Islet precursor cell (in vitro differentiated cells): ENCODE measurements at places on chromosomes 5 and 9.

- DNase-seq = no peak
Observed at GRCh38 chr9:26870292-26870691, 22.3 kb downstream of the CAAP1 start.

- no peak for DNase-seq
Observed at GRCh38 chr9:79610019-79610631, 38.4 kb downstream of the TLE4 start.

DNA sequence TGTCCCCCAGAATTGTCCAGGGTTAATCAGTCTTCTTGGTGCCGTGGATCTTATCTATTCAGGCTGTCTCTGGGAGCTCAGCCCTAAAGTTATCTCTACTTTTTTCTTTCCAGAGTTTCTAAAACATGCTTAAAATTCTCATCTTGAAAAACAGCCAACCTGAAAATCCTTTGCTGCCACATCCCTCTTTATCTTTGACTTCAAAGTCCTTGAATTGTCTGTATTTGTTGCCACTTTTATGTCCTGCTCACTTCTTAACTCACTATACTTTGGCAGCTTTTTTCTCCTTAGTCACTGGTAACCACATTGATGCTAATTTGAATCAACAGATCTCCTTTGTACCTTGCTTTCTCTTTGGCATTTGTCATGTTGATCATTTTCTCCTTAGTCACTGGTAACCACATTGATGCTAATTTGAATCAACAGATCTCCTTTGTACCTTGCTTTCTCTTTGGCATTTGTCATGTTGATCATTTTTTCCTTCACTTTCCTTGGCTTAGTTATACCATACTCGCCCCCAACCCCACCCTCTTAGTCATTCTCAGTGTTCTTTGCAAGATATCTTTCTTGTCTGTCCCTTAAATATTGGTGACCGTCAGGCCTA lies 8.5 kb downstream of the DMXL1 start:
- DNase-seq = no peak

GRCh38 chr9:136695435-136695895 lies 8.2 kb upstream of the AGPAT2 start:
- no peak for DNase-seq

- peak; percentile 86 for DNase-seq
Observed at GRCh38 chr5:9547122-9547947, 1.5 kb upstream of the SEMA5A start.

- DNase-seq = no peak
Observed at GRCh38 chr9:85200726-85201404, 531.3 kb downstream of the NTRK2 start.

GRCh38 chr5:179420476-179420875 lies 75.2 kb upstream of the ADAMTS2 start:
- DNase-seq = peak; percentile 38

- DNase-seq = peak; percentile 74
Observed at GRCh38 chr5:155943516-155944407, 383.2 kb upstream of the SGCD start.

GRCh38 chr5:132411304-132412013 lies 41.9 kb downstream of the SLC22A5 start:
- no peak for DNase-seq

GRCh38 chr5:109959652-109960051 lies 269.9 kb downstream of the MAN2A1 start:
- DNase-seq = no peak

- no peak for DNase-seq
Observed at GRCh38 chr9:130829762-130830161, 5.3 kb upstream of the ABL1 start.

DNA sequence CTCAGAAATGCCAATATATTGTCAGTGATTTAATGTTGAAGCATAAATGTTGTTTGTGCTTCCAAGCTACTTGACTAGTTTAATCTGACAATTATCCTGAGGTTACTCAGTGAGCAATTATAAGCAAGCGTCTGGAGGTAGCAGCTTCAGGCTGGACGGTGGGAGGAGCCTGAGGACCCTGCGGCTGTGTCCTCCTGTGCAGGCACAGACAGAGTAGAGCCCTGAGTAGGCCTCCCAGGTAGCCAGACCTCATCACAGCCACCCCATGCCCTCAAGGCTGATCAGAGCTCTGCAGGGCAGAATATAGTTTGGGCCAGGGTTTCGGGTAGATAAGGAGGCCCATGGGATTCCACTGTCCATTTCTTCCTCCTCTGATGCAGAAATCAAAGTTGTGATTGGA lies 153.6 kb downstream of the DRD1 start:
- DNase-seq = peak; percentile 64

DNA sequence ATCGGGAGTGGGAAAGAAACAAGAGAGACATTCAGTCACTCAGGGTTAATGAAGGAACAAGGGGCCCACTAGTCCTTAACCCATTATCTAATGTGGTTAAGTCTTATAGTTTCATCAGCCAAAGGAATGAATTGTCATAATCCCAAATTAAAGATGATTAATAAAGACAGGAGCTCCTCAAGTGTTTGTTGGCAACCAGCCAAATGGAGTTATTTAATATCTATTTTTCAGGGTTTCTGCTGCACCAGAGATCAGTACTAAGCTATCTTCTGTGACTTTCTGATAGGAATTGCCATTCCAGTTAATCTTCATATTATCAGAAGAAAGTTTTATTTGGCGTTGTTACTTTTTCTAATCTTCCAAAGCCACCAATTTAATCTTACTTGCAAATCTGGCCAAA lies 34.0 kb upstream of the FCHO2 start:
- no peak for DNase-seq

- no peak for DNase-seq
Observed at GRCh38 chr5:17214893-17215292, 2.5 kb upstream of the BASP1 start.

GRCh38 chr5:120749737-120750136 lies 285.6 kb downstream of the PRR16 start:
- DNase-seq = no peak

- DNase-seq = peak; percentile 86
Observed at GRCh38 chr5:23419115-23419514, 88.3 kb upstream of the PRDM9 start.
